Sigmoid colon (tissue), 7 donors: ENCODE measurements at places on chromosomes 1 and 21. TPM values are rescaled to one million over a fixed set of nuclear protein-coding genes. Genes with fewer than 3 reads are reported as not detected.
A peak's percentile ranks its signal among the peaks of the same experiment; 100 is the strongest.

GRCh38 chr1:15107911-15108310 lies 45.6 kb upstream of the TMEM51 start:
- DNase-seq: no peak

The SNX7 gene
- 38.4 TPM for polyA plus RNA-seq

GRCh38 chr1:89407360-89407759 lies 43.5 kb downstream of the GBP6 start:
- DNase-seq: no peak

The LRRN2 gene
- polyA plus RNA-seq: 3.6 TPM

GRCh38 chr1:171743081-171743870 lies 1.4 kb upstream of the VAMP4 start:
- no peak for DNase-seq

The DYRK1A gene
- polyA plus RNA-seq: 23.4 TPM

The EEIG2 gene
- polyA plus RNA-seq: 12.0 TPM

DNA sequence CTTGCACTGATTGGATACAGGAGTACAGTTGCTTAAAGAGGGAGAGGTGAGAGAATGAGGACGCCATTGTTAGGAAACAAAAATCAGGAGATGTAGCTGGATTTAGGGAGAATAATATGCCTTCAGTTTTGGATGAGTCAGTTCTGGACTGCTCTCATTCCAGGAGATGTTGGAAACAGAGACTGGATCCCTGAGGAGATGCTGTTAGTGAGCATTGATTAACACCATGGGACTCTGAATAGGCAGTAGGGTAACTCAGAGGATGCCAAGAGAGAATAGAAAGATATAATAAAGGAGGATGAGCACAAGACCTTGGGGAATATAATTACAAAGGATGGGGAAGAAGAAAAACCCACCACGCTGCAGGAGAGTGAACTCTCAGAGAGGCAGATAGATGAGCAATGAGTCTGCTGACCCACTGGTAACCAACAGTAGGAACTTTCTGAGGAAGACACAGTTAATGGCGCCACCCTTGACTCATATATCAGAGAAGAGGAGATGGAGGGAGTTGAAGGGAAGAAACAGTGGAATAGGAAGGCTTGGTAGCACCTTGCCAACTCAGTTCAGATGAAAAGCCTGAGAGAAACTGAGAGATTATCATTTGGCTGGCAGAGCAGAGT lies 10.5 kb downstream of the KCNJ15 start:
- DNase-seq: no peak

DNA sequence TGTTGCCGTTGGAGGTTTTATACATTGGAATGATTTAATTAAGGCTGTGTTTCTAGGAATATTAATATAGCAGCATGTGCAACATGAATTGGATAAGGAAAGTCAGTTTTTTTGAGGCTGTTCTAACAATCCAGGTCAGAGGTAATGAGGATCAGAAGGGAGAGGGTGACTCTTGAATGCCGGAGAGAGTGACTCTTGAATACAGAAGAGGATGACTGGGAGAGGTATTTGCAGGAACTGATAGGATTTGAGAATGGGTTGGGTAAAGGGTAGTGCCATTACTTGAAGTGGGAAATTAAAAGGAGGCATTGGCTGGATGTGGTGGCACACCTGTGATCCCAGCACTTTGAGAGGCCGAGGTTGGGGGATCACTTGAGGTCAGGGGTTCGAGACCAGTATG lies 55.6 kb upstream of the MACF1 start:
- DNase-seq: no peak

GRCh38 chr1:54994355-54994990 lies 4.3 kb upstream of the BSND start:
- no peak for DNase-seq

- DNase-seq: no peak
Observed at GRCh38 chr1:60620087-60620486, 462.3 kb upstream of the NFIA start.

DNA sequence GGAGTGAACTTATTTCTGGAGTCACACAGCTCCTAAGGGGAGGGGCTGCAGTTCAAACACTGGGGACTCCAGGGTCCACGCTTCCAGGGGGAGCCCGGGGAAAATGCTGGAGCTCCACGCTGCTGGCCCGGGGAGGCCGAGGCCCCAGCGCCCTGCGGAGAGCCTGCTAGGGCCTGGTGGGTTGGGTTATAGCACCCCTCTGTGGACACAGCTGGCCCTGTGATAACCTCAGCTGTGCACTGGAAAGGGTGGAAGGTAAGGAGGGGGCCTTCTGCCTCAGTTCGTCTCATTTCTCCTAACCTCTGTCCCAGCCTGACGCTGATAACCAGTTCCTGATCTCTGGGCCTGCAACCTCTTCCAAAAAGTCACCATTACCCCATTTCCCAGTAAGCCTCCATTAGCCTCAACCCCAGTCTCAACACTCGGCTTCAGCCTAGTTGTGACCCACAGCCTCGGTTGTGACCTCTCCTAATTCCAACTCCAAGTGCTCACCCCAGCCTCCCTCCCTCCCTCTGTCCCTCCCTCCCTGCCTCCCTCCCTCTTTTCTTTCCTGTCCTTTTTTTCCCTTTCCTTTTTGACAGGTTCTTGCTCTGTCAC lies 7.1 kb downstream of the NBL1 start:
- DNase-seq: peak; percentile 84

GRCh38 chr1:13823936-13824335 lies 123.9 kb downstream of the PRDM2 start:
- no peak for DNase-seq

The F13B gene
- polyA plus RNA-seq: not detected

DNA sequence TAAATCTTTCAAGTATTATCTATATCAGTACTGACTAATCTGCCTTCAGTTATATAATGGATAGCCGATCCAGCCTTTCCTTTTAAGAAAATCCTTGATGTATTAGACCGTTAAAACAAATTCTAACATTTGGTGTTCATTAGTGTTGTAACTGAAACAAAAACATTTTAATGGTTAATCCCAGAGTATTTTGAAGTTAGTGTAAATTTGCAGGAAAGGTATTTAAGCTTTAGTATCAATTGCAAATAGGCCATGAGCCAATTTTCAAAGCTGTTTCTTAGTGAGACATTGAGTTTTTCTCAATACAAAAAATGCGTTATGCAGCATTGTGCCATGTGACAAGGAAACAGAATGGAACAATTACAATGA lies 29.6 kb downstream of the DISP1 start:
- no peak for DNase-seq

DNA sequence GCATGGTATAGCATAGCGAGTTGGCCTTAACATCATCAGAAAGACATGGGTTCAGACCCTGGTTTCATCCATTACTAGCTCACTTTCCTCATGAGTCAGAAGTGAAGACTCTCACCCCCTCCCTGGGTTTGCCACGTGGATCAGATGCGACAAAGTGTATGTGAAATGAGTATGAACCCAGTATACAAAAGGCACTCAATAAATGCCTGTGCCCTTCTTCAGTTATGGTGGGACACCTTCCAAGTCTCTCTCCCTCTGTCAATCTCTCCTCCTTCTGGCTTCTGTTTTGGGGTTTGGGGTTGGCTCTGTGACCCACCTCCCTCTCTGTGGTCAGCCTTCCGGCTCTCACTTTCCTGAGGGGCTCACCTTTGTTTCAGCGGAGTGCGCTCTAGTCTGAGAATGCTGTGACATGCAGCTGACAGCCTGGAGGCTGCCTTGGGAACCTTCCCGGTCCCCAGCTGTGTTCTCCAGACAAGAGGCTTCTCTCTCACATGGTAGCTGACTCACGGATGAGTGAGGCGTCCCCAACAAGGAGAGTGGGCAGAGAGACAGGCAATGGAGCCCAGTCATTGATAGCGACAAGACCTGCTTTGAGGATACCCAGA lies 155.0 kb upstream of the EDN2 start:
- DNase-seq: no peak

GRCh38 chr1:242890192-242890741 lies 364.8 kb downstream of the CEP170 start:
- DNase-seq: no peak

- peak; percentile 84 for DNase-seq
Observed at GRCh38 chr1:24705260-24706073, 39.8 kb upstream of the CLIC4 start.

DNA sequence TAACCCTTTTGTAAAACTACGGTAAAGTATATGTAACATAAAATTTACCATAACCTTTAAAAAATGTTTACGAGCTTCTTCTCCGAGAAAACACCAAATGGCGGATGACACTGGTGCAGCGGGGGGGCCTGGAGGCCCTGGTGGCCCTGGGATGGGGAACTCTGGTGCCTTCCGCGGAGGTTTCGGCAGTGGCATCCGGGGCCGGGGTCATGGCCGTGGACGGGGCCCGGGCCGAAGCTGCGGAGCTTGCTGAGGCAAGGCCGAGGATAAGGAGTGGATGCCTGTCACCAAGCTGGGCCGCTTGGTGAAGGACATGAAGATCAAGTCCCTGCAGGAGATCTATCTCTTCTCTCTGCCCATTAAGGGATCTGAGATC lies 7.5 kb downstream of the MFSD2A start:
- no peak for DNase-seq

The GPR37L1 gene
- polyA plus RNA-seq: 0.92 TPM

GRCh38 chr1:48164571-48164970 lies 57.9 kb upstream of the SLC5A9 start:
- DNase-seq: no peak

The S100A11 gene
- polyA plus RNA-seq: 478 TPM

DNA sequence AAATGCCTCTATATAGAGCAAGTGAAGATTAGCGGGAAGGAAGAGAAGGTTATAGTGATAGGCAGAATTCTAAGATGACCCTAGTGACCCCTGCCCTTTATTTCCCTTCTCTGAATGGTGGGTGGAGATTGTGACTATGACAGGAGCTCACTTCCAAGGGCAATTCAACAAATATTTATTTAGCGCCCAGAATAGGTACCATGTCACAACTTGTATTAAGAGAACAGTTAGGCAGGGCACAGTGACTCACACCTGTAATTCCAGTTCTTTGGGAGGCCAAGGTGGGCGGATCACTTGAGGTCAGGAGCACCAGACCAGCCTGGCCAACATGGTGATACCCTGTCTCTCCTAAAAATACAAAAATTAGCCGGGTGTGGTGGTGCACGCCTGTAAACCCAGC lies 236.0 kb upstream of the POGK start:
- no peak for DNase-seq

DNA sequence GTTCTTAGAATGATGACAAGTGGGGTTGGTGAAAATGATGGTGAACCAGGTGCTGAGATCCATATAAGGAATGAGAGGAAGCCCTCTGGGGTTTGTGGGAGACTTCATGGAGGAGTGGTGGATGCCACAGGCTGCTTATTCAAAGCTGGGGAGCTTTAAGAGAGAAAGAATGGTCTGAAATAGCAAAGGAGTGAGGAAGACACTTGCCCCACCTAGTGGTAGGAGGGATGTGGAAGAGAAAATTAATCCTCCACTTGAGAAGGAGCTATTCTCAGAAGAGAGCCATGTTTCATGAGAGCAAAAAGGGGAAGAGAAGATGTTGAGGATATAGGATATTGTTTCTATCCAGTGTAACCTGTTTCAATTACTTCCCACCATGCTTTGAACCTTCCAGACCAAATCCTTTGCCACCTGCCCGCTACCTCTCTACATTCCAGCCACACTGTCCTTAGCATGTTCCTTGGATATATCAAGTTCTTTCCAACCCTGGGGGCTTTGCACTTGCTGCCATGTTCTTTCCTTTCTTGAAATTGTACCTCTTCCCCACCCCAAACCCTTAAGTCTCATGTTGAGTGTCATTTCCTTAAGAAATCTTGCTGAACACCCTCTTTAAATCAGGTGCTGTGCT lies 19.6 kb upstream of the ZNF648 start:
- DNase-seq: no peak

DNA sequence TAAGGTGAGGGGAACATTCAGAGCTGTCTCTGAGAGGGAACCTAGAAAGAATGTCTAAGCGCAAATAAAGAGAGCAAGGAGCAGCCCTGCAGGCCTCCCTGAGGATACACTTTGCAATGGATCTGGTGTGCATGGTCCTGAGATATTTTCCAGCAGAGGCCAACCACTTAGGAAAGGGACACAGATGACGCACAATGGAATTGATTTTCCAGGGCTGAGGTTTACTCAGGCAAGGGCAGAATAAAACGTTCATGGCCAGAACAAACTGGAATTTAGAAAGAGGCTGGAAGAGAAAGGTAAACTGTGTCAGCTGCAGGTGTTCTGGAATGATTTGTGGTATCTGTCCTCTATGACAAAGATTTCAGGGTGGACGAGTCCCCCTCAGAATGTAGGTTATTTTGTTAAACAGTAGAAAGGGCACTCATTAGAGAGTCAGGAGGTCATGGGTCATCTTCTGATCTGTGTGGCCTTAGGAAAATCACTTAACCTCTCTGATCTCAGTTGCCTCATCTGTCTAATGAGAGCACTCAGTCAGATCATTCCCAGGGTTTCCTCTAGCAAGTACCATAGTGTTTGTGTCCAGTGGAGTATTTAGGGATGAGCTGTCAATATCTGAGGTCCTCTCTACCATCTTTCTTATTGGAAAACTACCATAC lies 61.8 kb upstream of the PGBD5 start:
- DNase-seq: no peak

DNA sequence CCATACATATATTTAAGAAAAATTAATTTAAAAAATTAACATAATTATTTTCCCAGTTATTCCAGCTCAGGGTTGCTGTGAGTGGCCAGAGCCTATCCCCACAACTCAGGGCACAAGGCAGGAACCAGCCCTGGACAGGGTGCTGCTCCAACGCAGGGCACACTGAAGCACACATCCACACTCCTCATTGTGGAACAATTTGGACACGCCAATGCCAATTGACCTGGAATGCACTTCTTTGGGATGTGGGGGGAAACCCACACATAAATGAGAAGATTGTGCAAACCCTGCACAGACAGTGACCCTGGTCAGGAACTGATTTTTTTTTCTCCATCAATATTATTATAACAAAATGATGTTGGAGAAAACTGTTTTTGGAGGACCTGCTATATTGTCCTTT lies 23.4 kb downstream of the SAMSN1 start:
- no peak for DNase-seq

DNA sequence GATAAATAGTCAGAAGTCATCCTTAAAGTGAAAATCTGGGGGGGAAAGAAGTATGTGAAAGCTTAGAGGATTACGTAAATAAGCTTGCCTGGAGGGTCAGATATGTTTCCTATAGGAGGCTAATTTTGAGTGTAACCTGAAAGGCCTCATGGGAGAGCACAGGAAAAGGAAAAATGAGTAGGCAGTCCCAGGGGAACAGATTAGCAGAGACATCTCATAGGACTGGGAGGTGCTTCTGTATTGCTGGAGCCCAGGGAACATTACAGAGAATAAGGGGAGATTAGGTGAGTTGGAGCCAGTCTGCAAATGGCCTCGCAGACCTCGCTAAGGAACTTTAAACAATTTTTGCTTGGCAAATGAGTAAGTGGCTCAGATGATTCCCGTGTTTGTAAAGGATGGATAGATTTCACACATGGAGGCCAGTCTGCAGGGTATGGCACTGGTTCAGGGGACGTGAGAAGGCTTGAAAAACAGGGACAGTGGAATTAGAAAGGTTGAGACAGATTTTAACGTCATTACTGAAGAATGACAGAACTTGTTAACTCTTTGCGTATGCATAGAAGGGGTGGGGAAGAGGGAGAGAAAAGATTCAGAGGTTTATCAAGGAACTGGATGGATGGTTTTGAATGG lies 149.1 kb downstream of the GREM2 start:
- no peak for DNase-seq
